ENCODE measurements at places on chromosomes 7 and 10.

GRCh38 chr10:74056050-74056818 lies 58.3 kb downstream of the VCL start:
- no peak for DNase-seq

DNA sequence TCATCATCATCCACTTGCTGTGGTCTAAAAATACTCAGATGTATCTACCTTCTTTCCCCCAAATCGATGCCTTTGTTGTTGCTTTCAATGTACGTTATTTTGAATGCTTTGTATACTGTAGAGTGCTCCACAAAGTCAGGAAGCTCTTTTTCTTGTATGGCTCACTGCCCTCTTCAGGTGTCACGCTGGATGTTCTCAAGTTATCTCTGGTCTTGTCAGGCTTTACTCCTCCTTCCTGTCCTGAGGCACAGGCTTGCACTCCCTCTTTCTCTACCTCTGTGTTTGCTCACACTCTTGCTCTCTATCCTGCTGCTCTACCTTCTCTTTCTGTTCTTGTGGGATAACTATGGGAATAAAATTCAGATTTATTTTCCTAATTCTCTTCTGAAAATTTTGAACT lies 381.3 kb downstream of the NRG3 start:
- DNase-seq = no peak

DNA sequence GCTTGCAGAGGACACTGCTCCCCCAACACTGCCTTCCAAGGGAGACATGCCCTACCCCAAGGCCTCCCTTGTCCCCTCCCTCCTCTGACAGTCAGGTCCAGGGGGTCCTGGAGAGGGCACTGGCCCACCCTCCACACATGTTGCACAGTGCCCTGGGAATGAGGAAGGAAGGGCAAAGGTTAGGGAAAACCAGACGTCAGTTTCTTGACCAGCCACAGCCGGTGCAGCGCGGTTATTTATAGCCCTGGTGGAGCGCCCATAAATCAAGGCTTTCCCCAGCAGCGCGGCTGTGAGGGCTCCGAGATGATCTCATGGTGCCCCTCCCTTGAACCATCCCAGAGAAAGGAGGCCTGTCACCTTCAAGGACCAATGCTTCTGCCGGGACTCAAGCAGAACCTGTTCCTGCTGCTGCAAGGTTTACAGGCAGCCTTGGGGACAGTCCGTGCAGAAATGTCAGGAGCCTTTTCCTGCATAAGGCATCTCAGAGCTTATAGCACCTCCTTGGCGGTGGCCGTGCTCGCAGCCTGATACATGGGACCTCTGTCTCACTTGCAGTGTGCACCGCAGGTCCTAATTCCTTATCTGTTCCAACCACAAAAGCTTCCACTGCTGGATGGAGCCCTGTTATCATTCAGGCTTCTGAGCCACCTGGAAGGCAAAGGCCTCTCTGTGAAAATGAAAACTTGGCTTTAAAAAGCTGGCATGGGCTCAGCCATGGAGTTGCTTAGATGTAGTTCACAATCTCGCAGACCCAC lies 127.3 kb downstream of the LHPP start:
- no peak for DNase-seq

DNA sequence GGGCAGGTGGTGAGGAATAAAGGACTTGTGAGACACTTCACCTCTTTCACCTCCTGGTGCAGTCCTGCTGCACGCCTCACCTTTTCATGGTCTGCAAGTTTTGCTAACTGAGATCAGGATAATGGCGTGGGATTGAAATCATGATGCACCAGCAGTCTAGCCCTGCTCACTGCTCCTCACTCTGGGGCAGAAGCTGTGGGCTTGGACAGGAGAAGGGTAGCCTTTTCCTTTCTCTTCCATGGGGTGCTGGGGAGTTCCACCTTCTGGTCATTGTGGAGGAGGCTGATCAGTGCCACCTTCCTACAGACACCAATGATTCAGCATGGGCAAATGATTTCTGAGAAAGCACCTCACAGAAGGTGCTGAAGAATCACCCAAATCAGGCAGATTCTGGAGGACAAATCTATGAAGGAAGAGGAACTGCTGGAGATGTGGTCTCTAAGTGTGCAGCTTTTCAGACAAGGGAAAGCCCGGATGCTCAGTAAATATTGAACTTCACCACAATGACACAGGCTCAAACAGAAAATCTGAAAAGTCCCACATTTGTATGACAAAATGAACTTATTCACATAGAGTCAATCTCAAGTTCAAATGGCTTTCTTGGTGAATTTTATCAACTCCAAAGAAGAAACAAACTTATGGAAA lies 19.7 kb downstream of the MBL2 start:
- no peak for DNase-seq

GRCh38 chr10:80526742-80527141 lies 11.0 kb upstream of the SH2D4B start:
- no peak for DNase-seq

DNA sequence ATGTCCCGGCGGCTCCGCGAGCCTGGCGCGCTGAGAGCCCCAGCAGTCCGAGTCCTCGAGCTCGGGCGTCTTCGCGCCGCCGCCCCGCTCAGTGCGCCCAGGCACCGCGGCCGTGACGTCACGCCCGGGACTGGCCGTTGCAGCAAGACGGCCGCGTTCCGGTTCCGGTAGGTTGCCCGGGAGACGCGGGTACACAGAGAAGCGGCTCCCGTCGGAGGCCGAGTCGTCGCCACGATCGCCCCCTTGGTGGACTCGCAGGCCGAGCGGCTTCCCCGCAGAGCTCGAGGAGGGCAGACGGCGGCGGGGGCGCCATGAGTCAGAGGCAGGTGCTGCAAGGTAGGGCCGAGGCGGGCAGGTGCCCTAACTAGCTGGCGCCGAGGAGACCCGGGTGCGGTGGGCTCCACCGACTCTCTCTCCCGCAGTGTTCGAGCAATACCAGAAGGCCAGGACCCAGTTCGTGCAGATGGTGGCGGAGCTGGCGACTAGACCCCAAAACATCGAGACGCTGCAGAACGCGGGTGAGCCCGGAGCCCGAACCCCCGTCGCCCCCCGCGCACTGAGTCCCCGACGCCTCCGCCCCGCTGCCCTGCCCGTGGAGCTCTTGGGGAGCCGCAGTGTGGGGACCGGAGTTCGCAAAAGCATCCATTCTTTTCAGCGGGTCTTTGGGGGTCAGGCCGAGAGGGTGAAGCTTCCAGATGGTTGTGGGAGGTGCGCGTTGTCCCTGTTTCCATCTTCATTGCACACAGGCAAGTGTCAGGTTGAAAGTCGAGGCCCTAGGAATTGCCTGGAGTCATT lies at the start of gene SPAG6:
TSS of gene SPAG6 (plus strand) at position 196 of the 795 bp plus-strand sequence. CDS start at position 312, 116 bp downstream.
- DNase-seq = no peak

DNA sequence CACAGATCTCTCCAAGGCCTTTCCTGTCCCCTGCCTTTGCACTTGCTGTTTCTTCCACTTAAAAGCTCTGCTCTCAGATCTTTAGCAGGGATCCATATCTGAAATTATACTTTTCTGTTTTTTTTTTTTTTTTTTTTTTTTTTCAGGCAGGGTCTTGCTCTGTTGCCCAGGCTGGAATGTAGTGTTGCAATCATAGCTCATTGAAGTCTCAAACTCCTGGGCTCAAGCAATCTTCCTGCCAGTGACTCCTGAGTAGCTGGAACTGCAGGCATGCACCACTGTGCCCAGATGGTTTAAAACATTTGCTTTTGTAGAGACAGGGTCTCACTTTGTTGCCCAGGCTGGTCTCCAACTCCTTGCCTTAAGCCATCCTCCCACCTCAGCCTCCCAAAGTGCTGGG lies 5.0 kb upstream of the TSPAN15 start:
- no peak for DNase-seq

DNA sequence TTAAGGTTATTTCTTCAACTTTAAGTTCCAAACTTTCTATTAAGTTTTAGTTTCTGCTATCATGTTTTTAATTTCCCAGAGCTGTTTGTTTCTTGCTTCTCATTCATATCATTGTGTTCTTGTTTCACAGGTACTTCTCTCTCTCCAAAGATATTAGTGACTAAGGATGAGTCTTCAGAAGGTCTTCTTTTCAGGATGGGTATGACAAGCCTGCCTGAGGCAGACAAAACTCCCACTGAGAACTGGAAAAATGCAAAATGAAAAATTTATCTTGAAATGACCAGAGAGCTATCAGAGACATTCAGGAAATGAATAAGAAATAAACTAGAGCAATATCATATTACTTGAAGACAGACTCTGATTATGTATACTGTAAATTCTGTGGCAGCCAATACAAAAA lies 110.8 kb upstream of the EGFR start:
- DNase-seq = no peak

DNA sequence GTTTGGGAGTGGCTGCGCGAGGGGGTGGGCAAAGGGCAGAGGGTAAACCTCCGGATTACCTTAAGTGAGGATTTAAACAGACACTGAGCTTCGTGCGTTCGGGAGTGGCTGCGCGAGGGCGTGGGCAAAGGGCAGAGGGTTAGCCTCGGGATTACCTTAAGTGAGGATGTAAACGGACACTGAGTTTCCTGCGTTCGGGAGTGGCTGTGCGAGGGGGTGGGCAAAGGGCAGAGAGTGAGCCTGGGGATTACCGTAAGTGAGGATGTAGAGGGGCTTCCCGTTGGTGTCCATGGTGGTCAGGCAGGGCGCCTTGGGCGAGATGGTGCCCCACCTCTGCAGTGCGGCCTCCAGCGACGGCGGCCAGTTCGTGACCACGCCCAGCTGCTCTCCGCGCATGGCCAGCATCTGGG lies 275.8 kb downstream of the DIP2C start:
- no peak for DNase-seq

DNA sequence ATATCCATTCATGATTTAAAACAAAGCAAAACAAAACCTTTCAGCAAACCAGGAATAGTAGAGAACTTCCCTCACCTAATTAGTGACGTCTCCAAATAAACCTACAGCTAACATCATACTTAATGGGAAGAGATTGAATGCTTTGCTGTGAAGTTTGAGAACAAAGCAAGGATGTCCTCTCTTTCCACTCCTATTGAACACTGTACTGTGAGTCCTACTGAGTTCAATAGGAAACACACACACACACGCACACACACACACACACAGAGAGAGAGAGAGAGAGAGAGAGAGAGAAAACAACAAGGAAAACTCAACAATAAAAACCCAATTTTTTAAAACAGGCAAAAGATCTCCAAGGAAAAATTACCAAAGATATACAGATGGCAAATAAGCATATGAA lies 32.3 kb downstream of the PODXL start:
- no peak for DNase-seq

GRCh38 chr10:121611393-121612159 lies 13.3 kb upstream of the FGFR2 start:
- no peak for DNase-seq

All from SIG-M5 (cell line).